ENCODE measurements at places on chromosomes 6 and 20.

DNA sequence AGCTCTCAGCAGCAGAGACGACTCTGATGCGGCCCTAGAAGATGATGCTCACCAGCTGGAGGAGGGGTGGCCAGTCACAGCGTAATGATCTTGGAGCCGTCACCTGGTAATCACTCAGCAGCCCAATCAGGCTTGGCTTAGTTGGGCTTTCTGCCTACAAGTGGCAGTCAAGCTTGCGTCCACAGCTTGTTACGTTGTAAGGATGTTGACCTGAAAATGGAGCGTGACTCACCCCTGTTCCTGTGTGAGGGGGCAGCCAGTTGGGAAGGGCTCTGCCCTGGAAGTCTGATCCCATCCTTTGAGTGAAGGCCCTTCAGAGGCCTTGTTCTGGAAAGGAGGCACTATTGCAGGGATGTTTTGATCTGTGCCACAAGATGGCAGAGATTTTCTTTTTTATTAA, 49.8 kb downstream of the SPATA2 start:
- no peak for DNase-seq

DNA sequence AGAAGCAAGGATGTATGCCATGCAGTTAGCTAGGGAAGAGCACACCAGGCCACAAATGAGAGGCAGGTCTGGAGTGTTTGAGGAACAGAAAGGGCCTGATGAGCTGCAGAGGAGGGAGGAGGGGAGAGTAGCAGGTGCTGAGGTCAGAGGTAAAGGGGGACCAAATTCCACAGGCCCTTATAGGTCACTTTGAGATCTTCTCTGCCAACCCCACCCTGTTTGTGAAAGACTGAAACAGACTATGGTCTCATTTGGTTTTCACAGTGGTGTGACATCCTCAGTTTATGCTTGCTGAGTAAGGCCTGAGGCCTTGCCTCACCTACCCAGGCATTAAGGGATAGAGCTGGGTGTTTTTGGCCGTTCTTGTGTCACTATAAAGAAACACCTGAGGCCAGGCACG, 187.7 kb upstream of the MYLIP start:
- no peak for DNase-seq

DNA sequence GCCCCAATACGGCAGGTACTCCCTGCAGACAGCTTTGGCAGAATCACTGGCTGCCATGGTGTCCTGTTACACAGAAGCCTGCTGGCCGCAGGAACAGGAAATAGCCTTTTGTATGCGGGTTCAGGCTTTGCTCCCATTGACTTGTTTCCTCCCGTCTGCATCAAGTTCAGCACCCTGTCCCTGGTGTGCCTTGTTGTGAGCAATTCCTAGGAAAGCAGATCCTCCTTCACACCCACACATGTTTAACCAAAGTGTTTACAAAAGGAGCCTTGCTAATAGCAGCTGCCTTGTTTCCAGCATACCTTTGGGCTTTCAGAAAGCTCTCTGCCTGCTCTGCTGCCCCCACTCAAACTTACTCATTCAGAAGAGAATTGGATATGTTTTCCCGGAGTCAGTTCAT, 127.2 kb upstream of the SUPT3H start:
- DNase-seq: no peak

- DNase-seq: no peak
Observed at GRCh38 chr20:15734052-15734451, 839.2 kb downstream of the KIF16B start.

DNA sequence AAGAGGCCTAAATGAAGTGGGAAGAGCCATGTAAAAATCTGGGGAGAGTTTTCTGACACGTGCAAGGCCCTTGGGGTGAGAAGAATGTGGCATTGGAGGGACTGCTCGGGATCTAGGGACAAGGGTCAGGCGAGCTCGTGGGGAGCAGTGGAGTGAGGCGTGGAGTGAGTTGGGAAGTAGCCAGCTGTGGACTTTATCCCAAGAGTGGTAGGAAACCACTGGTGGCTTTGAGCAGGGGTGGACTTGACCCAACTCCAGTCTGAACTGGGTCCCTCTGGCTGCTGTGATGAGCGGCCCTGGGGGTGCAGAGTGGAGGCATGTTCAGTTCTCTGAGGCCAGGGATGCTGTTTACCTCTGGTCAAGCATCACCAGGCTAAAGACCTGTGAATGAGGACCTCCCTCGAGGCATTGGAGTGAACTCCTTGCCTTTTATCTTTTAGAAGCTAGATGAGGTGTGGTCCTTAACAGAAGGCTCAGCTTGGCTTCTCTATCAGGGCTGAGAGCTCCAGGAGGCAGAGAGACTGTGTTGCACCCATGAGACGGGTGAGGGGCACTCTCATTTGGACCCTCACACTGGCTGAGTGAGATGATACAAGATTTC, 20.6 kb downstream of the SLC22A1 start:
- DNase-seq: no peak

- DNase-seq: no peak
Observed at GRCh38 chr6:164148788-164149187, 734.3 kb downstream of the QKI start.

GRCh38 chr6:121584586-121585369, 149.3 kb downstream of the GJA1 start:
- no peak for DNase-seq

DNA sequence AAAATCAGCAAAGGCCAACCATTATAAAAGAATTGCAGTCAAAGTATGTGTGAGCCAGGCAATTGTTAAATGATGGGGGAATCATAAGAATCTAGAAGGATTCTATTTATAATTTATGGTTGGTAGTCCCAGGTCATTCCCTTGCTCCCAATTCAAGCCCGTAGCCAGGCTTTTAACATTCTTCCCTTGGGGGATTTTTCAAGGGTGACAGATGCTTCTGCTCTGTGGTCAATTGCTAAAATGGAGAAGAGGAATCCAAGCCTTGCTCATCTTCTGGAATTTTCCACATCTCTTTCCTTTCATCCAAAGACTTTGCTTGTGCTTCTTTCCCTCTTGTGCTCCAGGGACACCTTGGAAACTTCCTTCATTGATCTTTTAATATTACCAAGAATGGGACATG, 18.0 kb upstream of the BCAS1 start:
- DNase-seq: no peak

DNA sequence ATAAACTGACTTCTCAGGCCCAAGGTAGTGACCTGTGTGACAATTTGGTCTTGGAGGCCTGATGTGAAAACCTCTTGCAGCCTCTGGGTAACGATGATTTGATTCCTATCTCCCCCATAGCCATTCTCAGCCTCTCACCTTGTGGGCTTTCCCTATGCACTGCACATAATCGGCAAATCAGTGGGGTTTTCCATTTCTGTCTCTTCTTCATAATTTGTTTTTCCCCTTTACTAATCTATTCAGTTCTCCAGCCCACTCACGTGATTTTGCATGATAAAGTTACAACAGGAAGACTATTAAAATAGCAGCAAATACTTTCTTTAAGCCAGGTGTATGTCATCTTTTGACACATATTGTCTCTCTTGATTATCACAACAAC, 893.7 kb downstream of the TFAP2A start:
- no peak for DNase-seq

DNA sequence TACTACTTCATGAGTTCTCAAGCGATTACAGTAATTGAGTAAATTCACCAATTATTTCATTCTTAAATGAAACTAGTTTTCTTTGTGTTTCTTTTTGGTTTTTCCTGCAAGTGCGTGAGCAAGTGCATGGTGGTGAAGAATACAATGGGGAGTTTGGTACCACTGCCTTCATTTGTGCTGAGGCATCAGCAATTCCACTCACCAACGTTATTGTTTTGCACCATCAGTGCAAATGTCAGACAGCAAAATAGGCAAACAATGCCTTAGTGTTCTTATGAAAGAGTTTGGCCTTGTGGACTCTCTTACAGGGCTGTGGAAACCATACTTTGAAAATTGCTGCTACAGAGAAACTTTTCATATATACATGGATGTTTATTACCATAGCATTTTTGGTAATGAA, 8.2 kb downstream of the CDH26 start:
- DNase-seq: no peak

GRCh38 chr6:168407842-168408241, 33.1 kb upstream of the SMOC2 start:
- no peak for DNase-seq

DNA sequence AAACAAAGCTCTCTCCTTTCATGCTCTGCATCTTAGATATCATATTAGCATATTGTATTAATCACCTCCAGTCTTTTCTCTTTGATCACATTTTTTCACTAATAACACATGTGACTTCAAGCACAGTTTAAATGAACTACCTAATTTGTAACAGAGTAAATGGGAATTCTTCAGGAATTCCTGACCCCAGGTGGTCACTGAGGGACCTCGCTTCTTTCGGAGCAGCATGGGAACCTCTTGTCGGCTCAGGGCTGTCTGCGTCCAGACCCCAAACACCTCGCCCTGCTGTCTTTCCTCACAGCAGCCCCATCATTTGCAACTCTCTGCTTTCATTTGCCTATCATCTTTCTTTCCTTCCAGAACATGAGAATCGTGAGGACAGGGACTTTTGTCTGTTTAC, 103.5 kb downstream of the DACT2 start:
- DNase-seq: no peak

GRCh38 chr6:135722679-135723078, 128.8 kb upstream of the PDE7B start:
- DNase-seq: no peak

DNA sequence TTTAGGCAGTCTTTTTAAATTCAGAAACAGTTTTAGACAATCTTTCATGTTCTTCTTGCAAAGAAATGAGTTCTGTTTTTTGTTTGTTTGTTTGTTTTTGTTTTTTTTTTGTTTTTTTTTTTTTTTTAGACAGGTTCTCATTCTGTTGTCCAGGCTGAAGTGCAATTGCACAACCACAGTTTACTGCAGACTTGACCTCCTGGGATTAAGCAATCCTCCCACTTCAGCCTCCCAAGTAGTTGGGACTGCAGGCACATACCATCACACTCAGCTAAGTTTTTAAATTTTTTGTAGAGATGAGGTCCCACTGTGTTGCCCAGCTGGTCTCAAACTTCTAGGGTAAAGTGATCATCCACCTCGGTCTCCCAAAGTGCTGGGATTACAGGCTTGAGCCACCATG, 96.2 kb downstream of the OTOR start:
- DNase-seq: no peak

- no peak for DNase-seq
Observed at GRCh38 chr6:126232671-126233070, 107.2 kb upstream of the CENPW start.

GRCh38 chr6:12354499-12354898, 64.3 kb downstream of the EDN1 start:
- no peak for DNase-seq

- no peak for DNase-seq
Observed at GRCh38 chr6:26217714-26218075, 130.5 kb downstream of the HFE start.

DNA sequence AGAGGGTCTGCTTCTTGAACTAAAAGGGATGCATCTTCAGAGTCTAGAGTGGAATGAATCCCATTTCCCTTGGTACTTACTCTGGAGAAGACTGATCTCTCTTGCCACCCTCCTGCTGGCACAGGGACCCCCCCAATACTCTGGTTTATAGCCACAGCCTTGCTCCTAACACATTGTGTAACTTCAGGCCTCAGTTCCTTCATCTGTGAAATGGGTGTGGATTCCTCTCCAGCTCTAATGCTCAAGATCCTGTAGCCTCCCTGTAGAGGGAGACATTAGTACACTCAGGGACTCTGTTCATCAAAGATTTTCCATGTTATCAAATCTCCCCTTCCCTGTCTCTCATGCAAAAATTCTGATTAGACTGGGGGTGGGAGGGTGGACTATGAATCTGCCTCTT, 315.7 kb upstream of the MOCS1 start:
- DNase-seq: no peak
